ENCODE measurements at places on chromosomes 5 and 9.

- no peak for DNase-seq
These were observed 11.9 kb upstream of the LPCAT1 start for GRCh38 chr5:1535646-1536045.

- no peak for DNase-seq
These were observed 413.5 kb downstream of the NFIB start for GRCh38 chr9:13900449-13900848.

DNA sequence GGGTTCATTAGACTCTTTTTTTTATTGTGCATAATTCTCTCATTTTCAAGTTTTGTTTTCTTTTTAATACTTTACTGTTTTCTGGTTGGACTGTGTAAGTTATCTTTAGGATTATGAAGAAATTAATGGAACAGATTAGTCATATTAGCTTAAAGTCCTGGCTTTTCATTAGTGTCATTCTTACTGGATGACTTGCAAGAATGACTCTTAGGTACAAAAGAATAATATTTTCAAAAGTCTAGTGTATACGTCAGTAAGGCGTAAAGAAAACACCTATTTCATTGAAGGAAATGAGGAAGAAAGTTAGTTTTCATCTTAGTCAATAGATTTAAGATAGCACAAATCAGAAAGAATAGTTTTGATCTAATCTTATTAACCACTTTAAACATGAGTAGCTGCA lies 20.4 kb downstream of the UHRF2 start:
- no peak for DNase-seq

GRCh38 chr9:137347928-137348327 lies 45.9 kb upstream of the NRARP start:
- no peak for DNase-seq

DNA sequence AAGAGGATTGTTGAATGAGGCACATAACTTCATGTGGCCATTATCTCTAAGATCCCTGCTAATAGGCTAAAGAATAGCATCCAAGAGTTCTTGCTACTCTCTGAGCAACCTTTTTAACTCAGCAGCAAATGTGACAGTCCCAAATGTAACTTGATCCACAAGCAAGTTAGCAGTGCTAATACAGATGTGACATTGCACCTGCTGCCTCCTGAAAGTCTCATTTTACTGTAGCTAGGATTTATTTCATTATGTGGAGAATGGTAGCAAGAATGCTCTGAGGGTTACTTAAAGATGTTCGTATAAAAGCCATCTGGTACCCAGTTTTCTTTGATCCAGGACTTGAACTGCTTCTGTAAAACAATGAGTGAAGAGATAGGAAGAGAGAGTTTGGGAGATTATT lies 45.8 kb downstream of the CDH10 start:
- no peak for DNase-seq

- no peak for DNase-seq
These were observed 601.5 kb downstream of the ANXA1 start for GRCh38 chr9:73753171-73753570.

DNA sequence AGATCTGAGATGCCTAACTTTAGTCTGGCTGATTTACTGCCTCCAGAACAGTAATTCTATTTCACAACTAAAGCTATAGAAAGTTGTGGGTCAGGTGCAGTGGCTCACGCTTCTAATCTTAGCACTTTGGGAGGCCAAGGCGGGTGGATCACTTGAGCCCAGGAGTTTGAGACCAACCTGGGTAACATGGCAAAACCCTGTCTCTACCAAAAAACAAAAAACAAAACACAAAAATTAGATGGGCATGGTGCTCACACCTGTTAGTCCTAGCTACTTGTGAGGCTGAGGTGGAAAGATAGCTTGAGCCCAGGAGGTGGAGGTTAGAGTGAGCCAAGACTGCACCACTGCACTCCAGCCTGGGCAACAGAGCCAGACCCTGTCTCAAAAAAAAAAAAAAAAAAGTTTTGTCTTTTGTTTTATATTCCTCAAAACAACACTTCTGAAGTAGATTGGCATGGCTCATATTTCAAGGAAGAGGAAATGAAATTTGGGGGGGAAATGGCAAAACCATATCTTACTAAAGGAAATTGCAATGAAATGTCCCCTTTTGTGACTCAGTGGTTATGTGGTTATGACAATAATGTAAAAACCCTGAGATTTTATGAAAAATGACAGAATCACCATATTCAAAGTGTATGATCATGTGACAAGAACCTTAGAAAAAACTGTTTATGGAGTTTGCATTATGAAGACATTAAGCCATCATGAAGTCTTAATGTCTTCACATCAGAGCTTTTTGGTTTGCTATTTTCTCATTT lies 16.2 kb downstream of the FNBP1 start:
- DNase-seq = no peak

DNA sequence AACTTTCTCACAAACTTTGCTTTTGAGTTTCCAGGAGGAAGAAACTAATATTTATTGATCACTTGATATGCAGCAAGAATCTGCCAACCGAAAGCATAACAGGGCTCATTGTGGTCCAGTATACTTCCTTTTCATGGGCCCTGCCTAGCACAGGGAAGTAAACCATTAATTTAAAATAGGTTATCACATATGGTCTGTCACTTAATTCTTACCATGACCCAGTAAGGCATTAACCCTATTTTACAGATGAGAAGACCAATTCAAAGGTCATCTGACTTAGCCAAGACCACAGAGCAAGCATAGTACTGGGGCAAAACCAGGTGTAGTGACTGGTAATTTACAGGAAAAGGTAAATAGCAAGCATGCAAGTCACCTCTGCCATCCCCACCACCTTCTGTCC lies 336.9 kb upstream of the DMAC1 start:
- DNase-seq = no peak

DNA sequence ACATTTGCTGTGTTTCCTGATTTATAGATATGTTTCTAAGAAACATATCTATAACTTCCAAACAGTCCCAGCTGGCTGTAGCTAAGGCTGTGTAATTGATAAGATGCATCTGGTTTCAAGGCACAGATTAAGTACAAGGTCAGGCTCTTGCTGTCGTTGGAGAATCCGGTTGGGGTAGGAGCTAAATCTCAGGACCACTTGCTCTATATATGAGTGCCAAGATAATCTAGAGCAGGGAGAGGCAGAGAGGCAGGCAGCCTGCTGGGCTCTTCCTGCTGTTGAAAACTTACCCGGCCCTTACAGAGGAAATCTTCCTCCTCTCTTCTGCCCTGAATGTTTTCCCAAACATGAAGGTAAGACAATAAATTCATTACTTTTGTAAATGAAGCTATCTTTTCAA lies at the start of gene C7:
Gene C7 (plus strand): TSS at position 234 of the 400 bp plus-strand sequence. CDS start 114 bp downstream, at position 348.
- no peak for DNase-seq

- DNase-seq = peak; percentile 62
These were observed 7.7 kb upstream of the SKP1 start for GRCh38 chr5:134184155-134185135.

All from GM18507 (cell line).